ENCODE measurements at places on chromosomes 3 and 15. TPM values are rescaled to one million over a fixed set of nuclear protein-coding genes. Genes with fewer than 3 reads are reported as not detected.

Gene MORC1
- total RNA-seq = not detected

Gene PARL
- total RNA-seq = 64.8 TPM

Gene RPSA
- total RNA-seq = 1,381 TPM

Gene CISH
- 19.6 TPM for total RNA-seq

Gene CNTN4
- 8.2 TPM for total RNA-seq

Gene RBSN
- total RNA-seq = 15.6 TPM

Gene SLC6A20
- total RNA-seq = 4.2 TPM
